ENCODE measurements at places on chromosomes 16 and 17.

DNA sequence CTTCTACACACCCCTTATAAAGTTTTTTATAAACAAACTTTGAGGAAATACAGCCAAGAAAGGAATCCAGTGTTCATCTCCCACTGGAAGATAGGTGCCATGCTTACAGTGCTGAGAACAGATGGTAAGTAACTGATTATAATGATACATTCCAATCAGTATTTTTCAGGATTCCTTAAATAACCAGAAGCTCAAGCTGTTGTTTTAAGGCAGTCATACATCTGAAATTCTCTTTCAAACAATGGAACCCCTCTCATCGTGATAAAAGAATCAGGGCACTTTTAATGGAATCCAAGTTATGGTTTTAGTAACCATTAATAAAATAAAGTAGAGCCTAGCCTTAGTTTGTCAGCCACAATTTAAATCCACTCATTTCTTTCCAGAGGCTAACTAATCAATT lies 56.1 kb upstream of the STAC2 start:
- DNase-seq = no peak

GRCh38 chr17:8001976-8002720 lies at the start of gene GUCY2D:
Gene GUCY2D, plus strand, starts transcription at chr17:8002615. Its CDS starts 433 bp downstream, at chr17:8003048.
- DNase-seq = no peak

GRCh38 chr17:33435721-33436301 lies 142.7 kb upstream of the ASIC2 start:
- DNase-seq = no peak

GRCh38 chr17:73324160-73324475 lies 12.3 kb upstream of the CDC42EP4 start:
- DNase-seq = no peak

DNA sequence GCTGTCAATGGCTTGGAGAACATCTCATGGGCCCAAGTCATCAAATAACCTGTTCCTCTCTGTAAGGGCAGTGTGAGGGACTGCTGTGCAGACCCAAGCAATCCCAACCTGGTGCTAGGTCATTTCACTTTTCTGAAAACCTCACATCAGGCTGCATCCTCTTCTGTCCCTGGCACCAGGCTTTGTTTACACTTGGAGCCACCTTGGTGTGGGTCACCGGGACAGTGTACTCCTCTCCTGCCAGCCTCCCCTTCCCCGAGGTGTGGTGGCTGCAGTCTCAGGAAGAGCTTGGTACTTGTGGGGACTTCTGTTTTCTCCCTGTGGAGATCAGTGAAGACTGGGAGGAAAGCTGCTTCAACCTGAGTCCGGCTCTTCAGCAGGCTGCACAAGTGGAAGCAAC lies 12.4 kb downstream of the SLC7A6OS start:
- no peak for DNase-seq

DNA sequence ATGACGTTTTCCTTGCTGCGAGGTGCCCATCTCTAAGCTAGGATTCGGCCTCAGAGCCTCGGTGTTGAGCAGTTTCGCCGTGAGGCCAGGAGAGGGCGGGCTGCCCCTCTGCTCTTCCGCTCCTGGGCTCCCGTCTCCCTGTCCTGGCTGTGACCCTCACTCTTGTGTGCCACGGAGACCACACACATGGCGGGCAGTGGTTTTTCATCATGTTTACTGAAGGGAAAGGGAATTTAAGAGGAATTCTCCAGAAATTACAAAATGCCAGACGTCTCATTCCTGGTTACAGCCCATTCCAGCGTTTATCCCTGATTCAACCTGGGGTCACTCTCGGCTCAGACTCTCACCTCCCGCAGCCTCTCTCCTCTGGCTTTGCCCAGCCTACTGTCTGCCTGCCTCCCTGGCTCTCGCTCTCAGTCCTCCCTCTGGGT lies 96.8 kb upstream of the ELAC2 start:
- DNase-seq = peak; percentile 10

- DNase-seq = no peak
Measured at GRCh38 chr17:56678249-56679114, 85.0 kb downstream of the NOG start.

DNA sequence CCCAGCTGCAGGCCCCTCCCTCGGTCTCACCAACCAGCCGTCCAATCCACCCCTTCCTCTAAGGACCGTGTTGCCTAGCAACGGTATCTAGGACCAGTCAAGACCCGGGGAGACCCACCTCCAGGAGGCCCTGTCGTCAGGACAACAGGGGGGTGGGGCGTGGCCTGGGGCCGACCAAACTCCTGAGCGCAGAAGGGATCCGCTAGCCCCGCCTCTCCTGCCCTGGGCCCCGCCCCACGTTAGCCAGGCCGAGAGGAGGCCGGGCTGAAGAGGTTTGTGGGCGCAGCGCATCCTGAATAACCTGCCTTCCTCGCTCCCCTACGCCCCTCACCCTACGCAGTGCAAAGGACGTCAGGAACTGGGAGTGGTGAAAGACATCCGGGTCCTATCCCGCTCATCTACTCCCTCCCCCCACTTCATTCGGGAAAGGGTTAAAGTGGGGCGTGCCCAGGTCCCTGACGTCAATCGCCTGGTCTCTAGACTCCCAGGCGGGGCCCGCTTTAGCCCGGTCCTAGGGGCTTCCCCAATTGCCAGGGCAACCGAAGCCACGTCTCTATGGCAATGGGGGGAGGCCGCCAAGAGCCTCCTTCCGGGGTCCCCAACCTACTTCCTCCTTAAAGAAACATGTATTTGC lies 14.7 kb downstream of the DLG4 start:
- peak; percentile 90 for DNase-seq

GRCh38 chr17:7403727-7403976 lies 245 bp downstream of the TMEM256 start:
- DNase-seq = peak; percentile 73

- DNase-seq = no peak
Measured at GRCh38 chr17:3867606-3868005, 21.6 kb upstream of the NCBP3 start.

GRCh38 chr16:53814801-53815200 lies 110.8 kb downstream of the FTO start:
- DNase-seq = no peak

DNA sequence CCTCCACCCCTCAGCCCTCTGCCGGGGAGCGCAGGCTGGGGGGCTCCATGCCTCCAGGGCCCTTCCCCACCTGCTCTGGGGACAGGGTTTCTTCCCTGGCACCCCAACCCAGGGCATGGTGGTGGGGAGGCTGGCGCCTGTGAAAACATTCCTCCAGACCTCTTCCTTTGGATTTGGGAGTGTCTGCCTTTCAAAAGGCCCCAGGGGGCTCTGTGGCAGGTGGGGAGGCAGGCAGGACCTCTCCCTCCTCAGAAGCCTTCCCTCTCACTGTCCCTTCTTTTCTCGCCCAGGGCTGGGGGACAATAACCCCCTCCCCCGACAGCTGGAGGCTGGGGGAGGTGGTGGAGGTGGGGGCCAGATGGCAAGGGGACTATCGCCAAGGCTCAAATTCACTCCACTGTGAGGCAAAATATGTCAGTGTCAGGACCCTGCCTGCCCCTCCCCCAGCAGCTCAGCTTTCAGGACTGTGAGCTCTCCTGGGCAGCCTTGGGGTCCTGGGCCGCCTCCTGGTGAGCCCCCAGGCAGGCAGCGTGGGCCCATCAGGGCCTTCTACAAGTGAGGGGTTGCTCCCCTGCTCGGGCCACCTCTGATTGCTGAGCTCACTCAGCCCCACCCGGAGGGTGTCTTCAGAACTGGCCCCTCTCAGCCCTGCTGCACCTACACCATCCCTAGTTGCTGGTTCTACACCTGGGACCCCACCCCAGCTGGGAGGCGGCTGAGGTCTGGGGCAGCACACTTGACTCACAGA lies 1.8 kb downstream of the CDH15 start:
- DNase-seq = no peak

DNA sequence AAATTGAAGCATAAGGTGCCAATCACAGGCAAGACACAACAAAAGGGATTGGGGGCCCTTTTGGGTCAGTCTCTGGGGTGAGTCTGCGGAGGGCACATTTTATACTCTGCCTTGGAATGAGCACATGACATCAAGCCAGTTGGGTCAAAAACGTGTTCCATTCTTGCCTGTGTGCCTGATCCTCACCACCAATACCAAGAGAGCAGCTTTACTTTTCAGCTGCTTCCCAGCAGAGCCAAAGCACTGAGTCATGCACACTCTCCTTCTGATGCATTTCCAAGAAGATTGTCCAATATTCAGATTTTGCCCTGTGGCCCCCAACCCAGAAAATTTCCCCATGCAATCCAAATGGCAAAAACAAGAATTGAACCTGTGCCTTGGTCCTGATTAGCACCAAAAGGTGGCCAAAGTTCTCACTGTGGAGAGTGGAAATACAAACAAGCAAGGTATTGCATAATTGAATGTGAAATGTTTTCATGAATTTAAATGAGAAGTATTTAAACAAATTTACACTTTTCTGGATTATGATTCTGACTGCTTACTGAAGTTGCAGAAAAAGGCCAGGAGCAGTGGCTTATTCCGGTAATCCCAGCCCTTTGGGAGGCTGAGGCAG lies 217.8 kb upstream of the SOX9 start:
- no peak for DNase-seq

GRCh38 chr17:9284884-9285283 lies 263.6 kb downstream of the NTN1 start:
- peak; percentile 62 for DNase-seq

DNA sequence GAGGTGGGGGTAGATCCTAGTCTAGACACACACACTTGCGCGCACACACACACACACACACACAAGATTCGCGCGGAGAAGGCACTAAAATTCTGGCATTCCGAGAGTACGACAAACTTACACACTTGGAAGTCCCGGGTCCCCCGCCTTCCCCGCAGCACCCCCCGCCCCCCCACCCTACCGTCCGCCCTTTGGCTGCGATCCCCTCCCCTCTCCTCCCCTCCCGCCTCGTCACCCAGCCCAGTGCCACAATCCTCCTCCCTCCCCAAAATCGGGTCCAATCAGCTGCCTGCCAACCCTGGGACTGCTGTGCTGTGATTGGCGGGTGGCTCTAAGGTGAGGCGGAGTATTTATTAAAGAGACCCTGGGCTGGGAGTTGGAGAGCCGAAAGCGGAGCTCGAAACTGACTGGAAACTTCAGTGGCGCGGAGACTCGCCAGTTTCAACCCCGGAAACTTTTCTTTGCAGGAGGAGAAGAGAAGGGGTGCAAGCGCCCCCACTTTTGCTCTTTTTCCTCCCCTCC lies at the start of gene SOX9:
SOX9 (plus strand) TSS at position 379 of the 522 bp plus-strand sequence. CDS start 372 bp downstream, outside the sequence.
- DNase-seq = peak; percentile 91

GRCh38 chr17:4678448-4679026 lies 25.4 kb downstream of the PELP1 start:
- DNase-seq = no peak

GRCh38 chr16:53126390-53126789 lies 71.6 kb downstream of the CHD9 start:
- no peak for DNase-seq

DNA sequence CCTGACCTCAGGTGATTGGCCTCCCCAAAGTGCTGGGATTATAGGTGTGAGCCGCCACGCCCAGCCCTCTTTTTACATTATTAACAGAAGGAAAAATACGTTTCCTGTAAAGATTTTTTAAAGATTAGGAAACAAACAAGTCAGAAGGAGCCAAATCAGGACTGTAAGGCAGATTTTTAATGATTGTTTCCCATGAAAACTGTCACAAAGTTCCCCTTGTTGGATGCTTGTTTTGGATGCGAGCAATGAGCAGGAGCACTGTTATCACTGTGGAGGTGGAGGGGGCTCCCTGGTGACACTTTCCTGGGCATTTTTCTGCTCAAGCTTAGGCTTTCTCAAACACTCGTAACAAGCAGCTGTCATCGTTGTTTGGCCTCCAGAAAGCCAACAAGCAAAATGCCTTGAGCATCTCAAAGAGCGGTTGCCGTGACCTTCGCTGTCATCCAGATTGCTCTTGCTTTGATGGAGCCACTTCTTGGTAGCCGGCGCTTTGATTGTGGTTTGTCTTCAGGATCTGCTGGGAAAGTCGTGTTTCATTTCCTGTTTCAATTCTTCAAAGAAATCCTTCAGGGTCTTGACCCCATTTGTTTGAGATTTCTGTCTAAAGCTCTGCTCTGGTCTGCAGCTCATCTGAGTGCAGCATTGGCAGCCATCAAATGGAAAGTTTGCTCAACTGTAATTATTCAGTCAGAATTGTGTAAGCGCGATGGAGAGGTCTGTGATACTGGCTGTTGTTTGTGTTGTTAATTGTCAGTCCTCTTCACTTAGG lies 128.7 kb downstream of the RPTOR start:
- no peak for DNase-seq

GRCh38 chr16:968620-969019 lies 2.2 kb downstream of the LMF1 start:
- no peak for DNase-seq

DNA sequence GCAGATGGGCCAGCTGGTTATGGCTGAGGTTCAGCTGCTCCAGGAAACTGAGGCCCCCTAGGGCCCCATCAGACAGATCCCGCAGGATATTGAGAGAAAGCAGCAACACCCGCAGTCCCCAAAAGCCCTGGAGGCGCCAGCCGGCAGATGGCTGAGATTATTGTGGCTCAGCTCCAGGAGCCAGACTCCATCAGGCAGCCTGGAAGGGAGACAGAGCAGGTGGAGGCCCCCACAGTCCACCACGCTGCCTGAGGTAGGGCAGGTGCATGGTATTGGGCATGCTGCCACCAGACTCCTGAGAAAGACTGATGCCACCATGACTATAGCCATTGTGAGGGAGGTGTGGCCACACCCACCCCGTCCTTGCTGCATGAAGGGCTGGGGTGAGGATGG lies 9.5 kb upstream of the TMEM101 start:
- no peak for DNase-seq

DNA sequence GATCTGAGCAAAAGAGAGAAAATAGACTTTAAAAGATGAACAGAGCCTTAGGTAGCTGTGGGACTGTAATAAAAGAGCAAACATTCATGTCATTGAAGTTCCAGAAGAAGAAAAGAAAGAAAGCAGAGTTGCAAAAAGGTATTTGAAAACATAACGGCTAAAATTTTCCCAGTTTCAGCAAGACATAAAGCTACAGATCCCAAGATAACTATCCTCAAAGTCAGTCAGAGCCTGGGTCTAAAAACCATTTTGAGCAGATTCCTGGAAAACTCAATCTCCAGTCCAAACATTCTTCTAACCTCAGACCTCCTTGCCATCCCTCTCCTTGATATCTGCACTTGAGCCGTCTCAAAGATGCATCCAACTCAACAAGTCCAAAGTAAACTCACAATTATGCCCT lies 20.9 kb upstream of the CD300E start:
- DNase-seq = no peak

GRCh38 chr16:23480257-23480656 lies 27.3 kb upstream of the COG7 start:
- DNase-seq = no peak

- no peak for DNase-seq
Measured at GRCh38 chr17:3799181-3799945, 1.6 kb downstream of the ITGAE start.

DNA sequence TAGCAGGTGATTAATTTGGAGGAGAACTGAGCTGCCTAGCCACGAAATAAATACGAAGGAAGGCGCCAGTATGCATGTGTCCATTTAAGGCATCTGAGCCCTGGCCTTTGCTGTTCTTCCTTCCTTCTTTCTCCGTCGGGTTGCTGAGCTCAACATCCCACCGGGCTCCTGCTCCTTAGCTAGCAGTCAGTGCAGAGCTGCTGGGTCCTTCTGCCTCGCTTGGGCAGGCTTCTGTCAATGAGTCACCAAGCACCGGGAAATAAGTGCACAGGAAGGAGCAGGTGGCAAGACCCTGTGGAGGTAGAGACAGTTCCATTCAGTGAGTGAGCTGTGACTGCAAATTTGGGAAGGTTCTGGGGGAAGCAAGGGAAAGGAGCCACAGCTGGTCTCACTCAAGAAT lies 120.7 kb downstream of the CCDC182 start:
- no peak for DNase-seq
